ENCODE measurements at places on chromosomes 7 and 10.

GRCh38 chr7:31145339-31145738, 93.2 kb downstream of the ADCYAP1R1 start:
- DNase-seq = no peak

DNA sequence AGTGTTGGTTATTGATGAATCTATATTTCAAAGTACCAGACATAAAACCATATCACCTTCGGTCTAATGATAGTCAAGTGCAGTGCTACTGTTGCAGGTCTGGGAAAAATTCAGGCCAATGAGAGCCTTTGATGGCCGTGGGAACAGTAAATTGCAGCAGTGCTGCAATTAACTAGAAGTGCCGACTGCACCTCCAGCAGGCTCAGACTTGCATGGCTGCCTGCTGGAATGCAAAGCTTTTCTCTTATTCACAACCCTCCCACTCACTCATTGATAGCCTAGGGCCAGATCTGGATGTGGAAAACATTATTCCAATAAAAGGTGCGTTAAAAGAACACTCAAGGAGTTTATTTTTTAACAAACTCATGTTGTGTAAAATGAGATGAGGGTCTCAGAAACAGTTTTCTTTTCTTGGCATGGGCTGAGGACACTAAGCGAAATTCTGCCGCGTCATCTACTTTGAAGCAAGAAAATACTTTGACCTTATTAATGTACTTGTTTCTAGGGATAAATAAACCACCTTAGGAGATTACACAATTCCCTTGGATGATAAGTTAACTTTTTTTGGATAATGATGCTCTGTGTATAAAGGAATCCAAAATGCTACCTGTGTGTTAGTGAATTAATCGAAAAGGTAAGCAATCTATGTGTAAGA, 17.1 kb downstream of the PLXDC2 start:
- DNase-seq = no peak

- DNase-seq = no peak
Observed at GRCh38 chr7:5477126-5477525, 53.5 kb upstream of the TNRC18 start.

DNA sequence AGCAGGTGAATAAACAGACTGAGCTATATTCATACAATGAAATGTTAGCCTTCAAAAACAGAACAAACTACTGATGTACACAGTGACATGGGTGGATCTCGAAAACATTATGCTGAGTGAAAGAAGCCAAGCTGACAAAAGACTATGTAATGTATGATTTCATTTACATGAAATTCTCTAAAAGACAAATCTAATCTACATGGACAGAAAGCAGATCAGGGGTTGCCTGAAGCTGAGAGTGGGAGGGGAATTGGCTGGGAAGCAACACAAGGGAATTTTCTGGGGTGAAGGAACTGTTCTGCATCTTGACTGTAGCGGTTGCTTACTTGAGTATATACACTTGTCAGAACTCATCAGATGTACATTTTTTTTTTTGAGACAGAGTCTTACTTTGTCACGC, 121.7 kb upstream of the SVIL start:
- DNase-seq = no peak

DNA sequence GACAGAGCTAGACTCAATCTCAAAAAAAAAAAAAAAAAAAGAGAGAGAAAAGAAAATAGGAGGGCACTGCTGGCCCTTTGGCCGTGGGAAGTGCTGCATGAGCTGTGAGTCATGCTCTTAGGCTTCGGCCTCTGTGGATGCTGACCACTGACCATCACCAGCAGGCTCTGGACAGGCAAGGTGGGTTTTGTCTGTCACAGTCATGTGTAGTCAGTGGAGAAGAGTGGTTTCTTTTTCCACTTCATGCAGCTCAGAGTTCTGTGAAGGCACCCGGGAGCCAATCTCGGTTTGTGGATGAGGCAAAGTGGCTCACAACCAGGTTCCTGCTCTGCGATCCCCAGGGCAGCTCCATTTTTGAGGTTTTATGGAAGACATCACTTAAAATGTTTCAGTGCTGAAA, 58.1 kb downstream of the PRTFDC1 start:
- no peak for DNase-seq

All from D721Med (cell line).